ENCODE measurements at places on chromosomes 7 and 10. TPM values are rescaled to one million over a fixed set of nuclear protein-coding genes. Genes with fewer than 3 reads are reported as not detected.

- H3K27me3 ChIP-seq = no peaks in the 10 kb centered on the region
- DNase-seq = no peak
- H3K27ac ChIP-seq = no peak overlapping the region
- no peaks in the 10 kb centered on the region for H3K4me1 ChIP-seq
Measured at GRCh38 chr10:23742368-23742767, 303.5 kb downstream of the OTUD1 start.

- H3K4me1 ChIP-seq = no peaks in the 10 kb centered on the region
- H3K27me3 ChIP-seq = no peaks in the 10 kb centered on the region
- no peak overlapping the region for H3K27ac ChIP-seq
- no peaks in the 10 kb centered on the region for H3K36me3 ChIP-seq
- no peak for DNase-seq
Measured at GRCh38 chr7:108421720-108422331, 34.4 kb downstream of the NRCAM start.

- no peaks in the 10 kb centered on the region for H3K4me1 ChIP-seq
- H3K4me3 ChIP-seq = no peak overlapping the region
- H3K27ac ChIP-seq = no peak overlapping the region
- DNase-seq = no peak
Measured at GRCh38 chr7:20730611-20731010, 56.1 kb downstream of the SP8 start.

DNA sequence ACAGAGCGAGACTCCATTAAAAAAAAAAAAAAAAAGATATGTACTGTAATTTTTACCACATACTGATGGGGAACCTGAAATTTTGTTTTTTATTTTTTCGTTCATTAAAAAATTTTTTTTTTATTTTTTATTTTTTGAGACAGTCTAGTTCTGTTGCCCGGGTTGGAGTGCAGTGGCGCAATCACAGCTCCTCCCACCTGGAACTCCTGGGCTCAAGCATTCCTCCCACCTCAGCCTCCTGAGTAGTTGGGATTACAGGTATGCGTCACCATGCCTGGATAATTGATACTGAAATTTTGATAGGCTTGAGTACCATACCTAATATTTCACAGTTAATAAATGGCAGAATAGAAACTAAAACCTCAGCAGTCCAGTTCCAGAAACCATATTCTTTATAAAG, 20.9 kb upstream of the HELLS start:
- no peak overlapping the region for H3K4me3 ChIP-seq
- no peak overlapping the region for H3K27ac ChIP-seq
- DNase-seq = no peak
- no peaks in the 10 kb centered on the region for H3K4me1 ChIP-seq

DNA sequence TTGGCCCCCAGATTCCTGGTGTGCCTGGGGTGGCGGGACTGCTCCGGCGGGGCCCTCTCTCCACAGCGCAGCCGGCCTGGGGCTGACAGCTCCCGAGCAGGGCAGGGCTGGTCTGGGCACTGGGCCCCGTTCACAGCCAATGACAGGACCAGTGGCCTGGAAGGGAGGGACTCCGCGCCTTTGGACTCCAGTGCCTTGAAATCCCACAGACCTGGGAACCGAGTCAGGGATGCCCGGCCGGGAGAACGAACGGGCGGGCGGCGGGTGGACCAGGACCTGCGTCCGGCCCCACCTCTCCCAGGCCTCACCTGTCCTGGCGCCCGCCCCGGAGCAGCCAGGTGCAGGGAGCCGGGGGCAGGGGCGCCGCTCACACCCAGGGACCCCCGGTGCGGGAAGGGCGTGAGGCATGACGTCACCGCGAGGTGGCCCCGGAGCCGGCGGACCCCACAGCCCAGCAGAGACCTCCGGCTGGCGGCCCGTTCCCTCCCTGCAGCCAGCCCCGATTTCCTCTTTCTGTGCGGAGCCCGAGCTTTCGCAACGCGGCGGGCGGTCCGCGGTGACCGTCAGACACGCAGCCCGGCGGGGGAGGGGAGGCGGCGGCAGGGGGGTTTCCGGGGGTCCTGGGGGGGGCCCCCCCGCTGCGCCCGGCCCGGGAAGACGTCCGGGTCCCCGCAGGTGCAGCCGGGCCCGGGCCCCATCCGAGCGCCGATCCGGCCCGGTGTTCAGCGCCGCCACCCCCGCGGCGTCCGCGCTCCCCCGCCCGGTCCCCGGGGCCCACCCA, 743 bp downstream of the ADAP1 start:
- no peaks in the 10 kb centered on the region for H3K36me3 ChIP-seq
- H3K4me1 ChIP-seq = peaks cover 8% of the 10 kb centered on the region
- no peak for DNase-seq
- no peaks in the 10 kb centered on the region for H3K27me3 ChIP-seq
- no peak overlapping the region for H3K27ac ChIP-seq
- H3K4me3 ChIP-seq = no peak overlapping the region

DNA sequence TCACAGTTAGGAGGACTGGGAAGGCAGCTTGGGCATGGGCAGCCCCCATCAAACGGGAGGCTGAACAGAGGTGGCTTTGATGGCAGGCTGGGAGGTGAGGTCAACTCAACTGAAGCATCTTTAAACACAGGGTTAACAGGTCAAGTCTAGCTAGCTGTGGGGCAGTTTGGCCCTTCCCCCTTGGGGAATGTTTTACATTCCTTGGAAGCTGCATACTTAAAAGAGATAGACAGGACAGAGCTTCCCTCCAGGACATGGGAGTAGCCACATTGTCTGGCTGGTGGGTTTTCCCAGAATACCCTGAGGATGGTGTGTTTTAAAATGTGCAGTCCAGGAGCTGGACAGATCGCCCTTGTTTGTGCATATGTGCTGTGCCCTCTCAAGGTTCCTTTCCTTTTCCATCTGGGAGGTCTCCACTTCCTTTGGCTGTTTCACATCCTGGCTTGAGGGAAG, 6.8 kb upstream of the RASSF4 start:
- DNase-seq = no peak
- H3K27ac ChIP-seq = no peak overlapping the region
- no peaks in the 10 kb centered on the region for H3K27me3 ChIP-seq

- H3K27me3 ChIP-seq = no peaks in the 10 kb centered on the region
- peak; percentile 19 for DNase-seq
- H3K27ac ChIP-seq = no peak overlapping the region
Measured at GRCh38 chr7:142391191-142391992, 133.5 kb upstream of the PRSS58 start.

- H3K27me3 ChIP-seq = no peaks in the 10 kb centered on the region
- H3K4me1 ChIP-seq = no peaks in the 10 kb centered on the region
- no peak for DNase-seq
- H3K27ac ChIP-seq = no peak overlapping the region
- H3K4me3 ChIP-seq = no peak overlapping the region
Measured at GRCh38 chr7:55224810-55225209, 140.3 kb upstream of the LANCL2 start.

DNA sequence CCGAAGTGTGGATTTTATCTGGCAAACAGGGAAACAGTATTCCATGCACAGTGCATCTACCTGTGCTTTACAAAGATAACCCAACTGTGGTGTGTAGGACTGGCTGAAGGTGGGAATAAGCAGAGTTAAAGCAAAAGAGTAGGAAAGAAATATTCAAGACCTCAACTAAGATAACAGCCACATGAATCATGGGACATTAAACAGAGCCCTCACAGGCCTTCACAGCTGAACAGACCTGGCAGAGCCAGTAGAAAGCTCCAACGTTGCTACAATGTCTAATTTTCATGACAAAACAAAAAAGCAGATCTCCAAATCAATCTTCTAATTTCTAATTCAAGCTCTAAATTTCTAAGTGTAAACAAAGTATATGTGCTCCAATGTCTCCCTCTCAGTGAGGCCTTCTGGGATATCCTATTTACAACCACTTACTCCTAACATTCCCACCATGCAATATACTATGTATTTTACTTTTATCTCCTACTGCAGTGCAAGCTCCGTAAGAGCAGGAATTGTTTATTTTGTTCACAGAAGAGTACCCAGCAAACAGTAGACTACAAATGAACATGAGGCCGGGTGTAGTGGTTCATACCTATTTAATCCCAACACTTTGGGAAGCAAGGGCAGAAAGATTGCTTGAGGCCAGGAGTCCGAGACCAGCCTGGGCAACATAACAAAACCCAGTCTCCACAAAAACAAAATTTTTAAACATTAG, 63.5 kb downstream of the UBE2H start:
- no peak for DNase-seq
- no peak overlapping the region for H3K4me3 ChIP-seq
- H3K36me3 ChIP-seq = peaks cover 3% of the 10 kb centered on the region

- peaks cover 8% of the 10 kb centered on the region for H3K27me3 ChIP-seq
- no peak overlapping the region for H3K4me3 ChIP-seq
- no peaks in the 10 kb centered on the region for H3K4me1 ChIP-seq
- H3K27ac ChIP-seq = no peak overlapping the region
- DNase-seq = no peak
- no peaks in the 10 kb centered on the region for H3K36me3 ChIP-seq
Measured at GRCh38 chr10:132040046-132040445, 25.7 kb upstream of the JAKMIP3 start.

- H3K27ac ChIP-seq = no peak overlapping the region
- H3K36me3 ChIP-seq = no peaks in the 10 kb centered on the region
- DNase-seq = no peak
- no peak overlapping the region for H3K4me3 ChIP-seq
Measured at GRCh38 chr7:77989981-77990566, 191.5 kb downstream of the PHTF2 start.

DNA sequence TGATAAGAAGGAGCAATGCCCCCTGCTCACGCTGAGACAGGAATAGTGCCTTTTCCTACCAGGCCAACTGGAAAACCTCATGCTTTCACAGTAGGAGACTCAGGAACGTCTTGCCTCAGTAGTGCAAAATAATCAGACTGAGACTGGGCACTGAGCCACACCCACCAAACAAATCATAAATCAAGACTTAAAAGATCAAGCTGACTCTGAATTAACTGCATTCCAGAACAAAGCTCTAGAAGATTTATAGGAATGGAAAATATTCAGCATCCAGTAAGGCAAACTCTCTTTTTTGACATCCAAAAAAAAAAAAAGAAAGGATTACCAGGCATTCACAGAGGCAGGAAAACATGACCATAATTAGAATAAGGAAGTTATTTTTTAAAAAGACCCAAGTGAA, 30.5 kb upstream of the SLC18A3 start:
- H3K27me3 ChIP-seq = no peaks in the 10 kb centered on the region
- no peaks in the 10 kb centered on the region for H3K4me1 ChIP-seq
- H3K27ac ChIP-seq = no peak overlapping the region

- H3K4me3 ChIP-seq = peak overlapping the region; percentile 100
- no peaks in the 10 kb centered on the region for H3K27me3 ChIP-seq
- H3K4me1 ChIP-seq = peaks cover 39% of the 10 kb centered on the region
- no peak for DNase-seq
- peak overlapping the region; percentile 100 for H3K27ac ChIP-seq
- no peaks in the 10 kb centered on the region for H3K36me3 ChIP-seq
Measured at GRCh38 chr7:105011831-105012502, 2.0 kb upstream of the KMT2E start.

DNA sequence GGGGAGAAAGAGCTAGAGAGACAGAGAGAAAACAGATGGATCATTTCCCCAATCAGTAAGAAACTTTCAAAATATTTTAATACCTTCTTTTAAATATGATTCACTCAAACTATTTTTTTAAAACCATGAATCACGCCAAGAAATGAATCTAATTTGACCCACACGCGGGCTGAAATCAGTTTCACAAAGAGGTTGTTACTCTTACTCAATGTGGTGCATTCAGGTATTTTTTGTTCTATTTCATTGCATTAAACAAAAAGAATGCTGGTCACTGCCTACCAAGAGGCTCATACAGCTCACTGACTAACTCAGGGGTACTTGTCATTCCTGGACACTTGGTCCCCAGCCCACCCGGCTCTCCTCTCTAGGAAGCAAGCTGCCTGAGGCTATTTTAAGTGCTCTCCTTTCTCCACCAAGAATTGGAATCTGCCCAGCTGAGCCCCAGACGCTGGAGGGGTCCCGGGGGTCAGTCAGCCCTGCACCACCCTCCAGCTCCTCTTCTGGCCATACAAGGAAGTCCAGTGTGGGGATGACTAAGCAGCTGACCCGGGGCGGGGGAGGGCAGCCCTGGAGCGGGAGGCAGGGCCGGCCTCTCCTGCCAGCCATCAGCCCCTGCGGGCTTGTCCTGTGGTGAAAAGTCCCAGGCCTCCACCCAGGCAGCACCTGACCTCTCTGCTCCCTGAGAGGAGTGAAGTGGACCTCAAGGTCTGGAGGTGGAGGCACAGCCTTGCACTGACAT, 21.7 kb upstream of the PFKP start:
- no peaks in the 10 kb centered on the region for H3K36me3 ChIP-seq
- no peak overlapping the region for H3K4me3 ChIP-seq

GRCh38 chr7:140674356-140674800, 1.6 kb downstream of the ADCK2 start:
- no peak overlapping the region for H3K27ac ChIP-seq
- no peak for DNase-seq
- peaks cover 32% of the 10 kb centered on the region for H3K4me1 ChIP-seq
- peaks cover 3% of the 10 kb centered on the region for H3K36me3 ChIP-seq
- H3K27me3 ChIP-seq = no peaks in the 10 kb centered on the region

DNA sequence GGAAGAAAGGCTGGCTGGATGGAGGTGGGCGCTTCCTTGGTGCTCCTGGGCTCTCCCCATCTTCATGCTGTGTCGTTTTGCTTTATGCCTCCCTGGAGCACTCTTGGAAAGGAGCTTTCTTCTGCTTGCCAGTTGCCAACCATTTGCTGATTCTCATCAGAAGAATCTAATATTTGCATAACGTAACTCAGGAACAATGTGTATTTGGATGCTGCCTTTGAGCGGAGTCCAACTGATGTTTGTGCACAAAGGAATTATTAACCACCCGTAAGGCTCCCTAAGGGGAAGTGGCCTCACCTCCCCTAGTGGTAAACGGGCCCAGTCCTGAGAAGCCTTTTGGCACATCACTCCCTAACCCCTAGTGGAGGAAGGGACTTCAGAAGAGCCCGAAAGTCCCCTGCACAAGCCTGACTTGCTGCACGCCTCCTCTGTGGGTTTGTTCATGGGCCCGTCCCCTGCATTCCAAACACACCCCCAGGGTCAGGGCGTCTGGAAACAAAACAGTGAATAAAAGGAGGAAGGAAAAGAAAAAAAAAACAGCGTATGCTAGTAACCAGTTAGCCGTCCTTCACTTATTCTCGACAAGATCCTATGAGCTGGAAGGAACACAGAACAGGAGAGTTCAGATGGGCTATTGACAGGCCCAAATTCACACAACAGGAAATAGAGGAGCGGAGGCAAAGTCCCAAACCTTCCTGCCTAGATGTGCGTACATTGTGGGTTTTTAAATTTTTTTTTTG, 602.2 kb downstream of the LRMDA start:
- no peak overlapping the region for H3K27ac ChIP-seq
- no peak for DNase-seq
- no peaks in the 10 kb centered on the region for H3K27me3 ChIP-seq
- no peak overlapping the region for H3K4me3 ChIP-seq

- no peak overlapping the region for H3K27ac ChIP-seq
- no peaks in the 10 kb centered on the region for H3K27me3 ChIP-seq
- no peak overlapping the region for H3K4me3 ChIP-seq
- H3K4me1 ChIP-seq = no peaks in the 10 kb centered on the region
- no peaks in the 10 kb centered on the region for H3K36me3 ChIP-seq
- DNase-seq = no peak
Measured at GRCh38 chr10:32411797-32412498, 34.0 kb upstream of the CCDC7 start.

The VSTM4 gene
- 0.09 TPM for total RNA-seq

The NAT16 gene
- total RNA-seq = not detected

The CDHR3 gene
- 0.55 TPM for total RNA-seq

The CACNA2D1 gene
- not detected for total RNA-seq

The XRCC2 gene
- total RNA-seq = 14.8 TPM

The KEL gene
- 0.20 TPM for total RNA-seq

The SGCE gene
- 0.82 TPM for total RNA-seq

The MYH16 gene
- not detected for total RNA-seq

The CYP3A5 gene
- total RNA-seq = not detected

The FBXL13 gene
- total RNA-seq = 0.62 TPM

The HPSE2 gene
- 0.07 TPM for total RNA-seq
